ENCODE measurements at places on chromosomes 13 and 19. TPM values are rescaled to one million over a fixed set of nuclear protein-coding genes. Genes with fewer than 3 reads are reported as not detected.

Gene TNFRSF19
- 1.6 TPM for total RNA-seq

Gene CFD
- 179 TPM for total RNA-seq

Gene ZNF793
- total RNA-seq = 10.8 TPM

Gene PLA2G4C
- 4.8 TPM for total RNA-seq

Gene ZNF524
- total RNA-seq = 15.5 TPM

Gene MISP
- total RNA-seq = 1.1 TPM

- no peaks in the 10 kb centered on the region for H3K27me3 ChIP-seq
- H3K27ac ChIP-seq = no peak overlapping the region
- no peak for DNase-seq
- no peaks in the 10 kb centered on the region for H3K36me3 ChIP-seq
- H3K4me3 ChIP-seq = no peak overlapping the region
Measured at GRCh38 chr19:45162608-45163143, 1.9 kb upstream of the NKPD1 start.

GRCh38 chr13:51455532-51455931 is 2.7 kb upstream of the INTS6 start:
- no peak overlapping the region for H3K4me3 ChIP-seq
- no peak for DNase-seq
- H3K4me1 ChIP-seq = peaks cover 23% of the 10 kb centered on the region

DNA sequence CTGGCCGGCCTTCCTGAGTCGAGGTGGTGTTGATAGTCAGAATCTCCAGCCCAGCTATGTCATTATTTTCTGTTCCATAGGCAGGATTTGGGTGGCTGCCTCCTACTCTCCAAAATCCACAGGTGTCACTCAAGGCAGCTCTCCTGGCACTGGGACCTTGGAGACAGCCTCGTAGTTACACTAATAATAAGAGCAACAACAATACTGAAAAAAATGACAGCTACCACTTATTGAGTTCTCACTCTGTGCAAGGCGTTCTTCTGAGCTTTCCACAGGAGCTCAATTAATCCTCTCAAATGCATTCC is 12.2 kb upstream of the KLK12 start:
- H3K27me3 ChIP-seq = no peaks in the 10 kb centered on the region
- H3K4me3 ChIP-seq = no peak overlapping the region
- no peak overlapping the region for H3K27ac ChIP-seq
- no peak for DNase-seq
- no peaks in the 10 kb centered on the region for H3K4me1 ChIP-seq

- no peak overlapping the region for H3K27ac ChIP-seq
- H3K4me1 ChIP-seq = no peaks in the 10 kb centered on the region
- DNase-seq = no peak
- peaks cover 54% of the 10 kb centered on the region for H3K27me3 ChIP-seq
Measured at GRCh38 chr13:29362849-29363604, 232.5 kb downstream of the SLC7A1 start.

- H3K4me3 ChIP-seq = no peak overlapping the region
- H3K36me3 ChIP-seq = no peaks in the 10 kb centered on the region
- peaks cover 70% of the 10 kb centered on the region for H3K27me3 ChIP-seq
- no peak for DNase-seq
Measured at GRCh38 chr13:39232999-39233398, 194.7 kb downstream of the NHLRC3 start.

DNA sequence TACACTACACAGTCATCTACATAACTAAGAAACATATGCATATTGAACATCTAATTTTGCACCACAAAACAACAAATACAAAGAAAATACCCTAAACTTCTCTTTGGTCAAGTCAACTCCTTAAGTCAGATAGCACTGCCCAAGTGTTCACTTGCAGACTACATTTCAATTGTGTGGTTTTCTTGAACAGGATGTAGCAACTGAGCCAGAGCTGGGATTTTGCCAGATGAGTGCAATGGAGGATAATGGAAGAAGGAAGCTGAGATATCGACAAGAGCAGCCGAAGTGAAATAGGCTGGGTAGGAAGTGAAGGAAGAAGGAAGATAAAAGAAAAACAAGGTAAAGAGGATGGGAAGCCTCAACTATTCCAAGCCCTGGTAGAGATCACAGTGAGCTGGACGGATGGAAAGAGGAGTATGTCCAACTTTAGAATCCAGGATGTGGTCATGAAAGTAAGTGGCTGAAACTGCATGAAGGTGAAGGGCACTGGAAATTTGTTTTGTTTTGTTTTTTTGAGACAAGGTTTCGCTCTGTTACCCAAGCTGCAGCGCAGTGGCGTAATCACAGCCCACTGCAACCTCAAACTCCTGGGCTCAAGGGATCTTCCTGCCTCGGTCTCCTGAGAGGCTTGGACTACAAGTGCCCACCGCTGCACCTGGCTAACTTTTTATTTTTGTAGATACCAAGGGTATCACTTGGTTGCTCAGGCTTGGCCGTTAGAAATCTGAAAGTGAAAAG is 15.0 kb downstream of the NUFIP1 start:
- no peak overlapping the region for H3K4me3 ChIP-seq
- H3K36me3 ChIP-seq = peaks cover 12% of the 10 kb centered on the region
- H3K27ac ChIP-seq = no peak overlapping the region
- H3K4me1 ChIP-seq = peaks cover 4% of the 10 kb centered on the region
- H3K27me3 ChIP-seq = no peaks in the 10 kb centered on the region
- no peak for DNase-seq

DNA sequence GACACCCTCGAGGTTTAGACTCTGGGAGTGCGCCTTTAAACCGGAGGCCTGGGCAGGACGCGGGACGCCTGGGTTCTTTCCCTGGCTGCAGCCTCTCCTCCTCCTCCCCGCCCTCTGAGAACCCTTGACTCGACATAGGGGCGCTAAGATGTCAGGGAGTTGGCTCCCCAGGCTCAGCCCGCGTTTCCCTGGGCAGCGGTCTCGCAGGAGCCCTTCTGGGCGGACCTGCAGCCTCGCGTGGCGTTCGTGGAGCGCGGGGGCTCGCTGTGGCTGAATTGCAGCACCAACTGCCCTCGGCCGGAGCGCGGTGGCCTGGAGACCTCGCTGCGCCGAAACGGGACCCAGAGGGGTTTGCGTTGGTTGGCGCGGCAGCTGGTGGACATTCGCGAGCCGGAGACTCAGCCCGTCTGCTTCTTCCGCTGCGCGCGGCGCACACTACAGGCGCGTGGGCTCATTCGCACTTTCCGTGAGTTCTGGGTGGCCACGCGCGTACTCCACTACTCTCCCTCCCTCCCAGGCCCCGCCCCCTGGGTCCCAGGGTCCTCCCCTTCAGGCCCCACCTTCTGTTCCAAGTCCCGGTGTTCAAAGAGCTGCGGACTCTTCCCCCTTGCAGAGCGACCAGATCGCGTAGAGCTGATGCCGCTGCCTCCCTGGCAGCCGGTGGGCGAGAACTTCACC is 1.3 kb downstream of the ICAM5 start:
- H3K36me3 ChIP-seq = peaks cover 2% of the 10 kb centered on the region
- no peak overlapping the region for H3K27ac ChIP-seq
- peak; percentile 83 for DNase-seq
- H3K27me3 ChIP-seq = peaks cover 68% of the 10 kb centered on the region
- H3K4me1 ChIP-seq = peaks cover 52% of the 10 kb centered on the region

- H3K4me1 ChIP-seq = peaks cover 20% of the 10 kb centered on the region
- H3K27ac ChIP-seq = no peak overlapping the region
- DNase-seq = no peak
- H3K36me3 ChIP-seq = peaks cover 59% of the 10 kb centered on the region
- no peak overlapping the region for H3K4me3 ChIP-seq
Measured at GRCh38 chr13:77176350-77176749, 149.4 kb upstream of the FBXL3 start.

DNA sequence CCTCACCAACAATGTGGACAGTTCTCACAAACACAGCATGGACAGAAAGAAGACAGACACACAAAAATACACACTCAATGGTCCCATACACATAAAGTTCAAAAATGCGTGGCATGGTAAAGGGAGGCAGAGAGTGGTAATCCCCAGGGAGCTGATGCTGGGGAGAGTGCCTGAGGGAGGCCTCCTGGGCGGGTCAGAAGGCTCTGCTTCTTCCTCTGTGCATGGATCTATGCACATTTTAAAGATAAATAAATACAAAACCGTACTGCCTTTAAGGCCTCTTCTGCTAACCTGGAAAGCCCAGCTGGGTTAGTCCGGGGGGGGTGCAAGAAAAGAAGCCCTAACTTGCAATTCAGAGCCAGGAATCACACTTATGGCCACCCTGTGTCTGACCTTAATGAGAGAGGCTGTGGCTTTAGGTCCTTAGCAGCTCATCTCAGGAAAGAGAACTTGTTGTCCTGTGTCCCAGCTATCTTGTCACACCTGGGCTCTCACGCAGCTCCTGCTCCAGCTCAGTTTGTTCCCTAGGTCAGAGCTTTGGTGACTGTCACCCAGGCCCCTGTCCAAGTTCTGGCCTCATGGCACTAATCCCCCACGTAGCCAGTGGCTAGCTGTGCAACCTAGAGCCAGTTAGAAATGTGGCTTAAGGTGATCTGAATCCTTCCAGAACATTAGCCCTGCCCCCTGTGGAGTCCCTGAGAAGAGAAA is 28.5 kb downstream of the POP4 start:
- no peak for DNase-seq
- no peak overlapping the region for H3K27ac ChIP-seq
- no peaks in the 10 kb centered on the region for H3K27me3 ChIP-seq
- H3K4me3 ChIP-seq = no peak overlapping the region
- peaks cover 5% of the 10 kb centered on the region for H3K4me1 ChIP-seq
- no peaks in the 10 kb centered on the region for H3K36me3 ChIP-seq

DNA sequence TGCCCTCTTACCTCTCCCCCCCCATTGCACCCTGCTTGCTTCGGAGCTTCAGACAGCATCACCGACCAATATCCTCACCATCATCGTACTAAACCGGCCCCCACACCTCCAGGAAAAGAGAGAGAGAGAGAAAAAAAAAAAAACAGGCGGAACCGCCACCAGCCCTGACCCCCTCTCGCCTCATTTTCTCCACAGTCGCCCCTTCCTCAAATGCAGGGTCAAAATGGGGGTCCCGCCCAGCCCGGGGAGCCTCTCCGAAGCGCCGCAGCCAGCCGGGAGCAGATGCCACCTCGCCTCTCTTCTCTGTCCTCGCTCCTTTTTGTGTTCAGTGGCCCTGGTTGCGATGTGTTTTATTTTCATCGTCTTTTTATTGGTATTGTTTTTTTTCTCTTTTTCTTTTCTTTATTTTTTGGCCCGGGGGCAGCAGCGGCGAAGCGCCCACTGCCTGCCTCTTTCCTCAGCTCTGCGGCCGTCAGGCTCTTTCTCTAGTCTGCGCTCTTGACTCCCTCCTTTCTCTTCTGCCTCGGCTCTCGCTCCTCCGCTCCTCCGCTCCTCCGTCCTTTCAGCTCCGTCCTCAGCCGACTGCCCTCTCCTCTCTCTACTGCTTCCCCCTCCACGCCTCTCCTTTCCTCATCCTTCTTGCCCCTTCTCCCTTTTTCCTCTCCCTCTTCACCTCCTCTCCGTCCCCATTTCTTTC is 41.4 kb downstream of the DEDD2 start:
- H3K4me1 ChIP-seq = peaks cover 10% of the 10 kb centered on the region
- peaks cover 45% of the 10 kb centered on the region for H3K27me3 ChIP-seq
- no peak overlapping the region for H3K27ac ChIP-seq
- H3K4me3 ChIP-seq = peak overlapping the region; percentile 78
- no peaks in the 10 kb centered on the region for H3K36me3 ChIP-seq

GRCh38 chr19:35168196-35168595 is 13.7 kb downstream of the FXYD5 start:
- no peaks in the 10 kb centered on the region for H3K27me3 ChIP-seq
- H3K36me3 ChIP-seq = peaks cover 23% of the 10 kb centered on the region
- no peak overlapping the region for H3K27ac ChIP-seq

DNA sequence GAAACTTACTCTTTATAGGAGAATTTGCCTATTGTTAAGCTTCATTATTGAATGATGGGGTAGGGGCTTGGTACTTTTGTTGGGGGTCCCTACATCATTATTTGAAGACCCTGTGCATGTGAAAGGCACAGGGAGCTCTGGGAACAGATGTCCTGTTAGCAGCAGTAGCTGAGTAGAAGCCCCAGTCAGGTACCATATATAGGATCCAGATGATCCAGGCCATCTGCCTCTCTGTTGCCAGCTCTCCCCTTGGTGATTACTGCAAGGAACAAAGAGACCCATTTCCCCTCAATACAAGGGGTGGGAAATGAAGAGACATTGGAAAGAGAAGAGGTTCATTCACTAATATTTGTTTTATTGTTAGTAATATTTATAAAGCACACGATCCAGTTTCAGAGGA is 4.4 kb upstream of the MTMR6 start:
- peaks cover 2% of the 10 kb centered on the region for H3K4me1 ChIP-seq
- peaks cover 41% of the 10 kb centered on the region for H3K27me3 ChIP-seq
- DNase-seq = no peak

GRCh38 chr19:16293118-16294091 is 31.2 kb upstream of the KLF2 start:
- peak overlapping the region; percentile 86 for H3K27ac ChIP-seq
- peaks cover 14% of the 10 kb centered on the region for H3K4me1 ChIP-seq
- H3K36me3 ChIP-seq = no peaks in the 10 kb centered on the region
- DNase-seq = no peak

DNA sequence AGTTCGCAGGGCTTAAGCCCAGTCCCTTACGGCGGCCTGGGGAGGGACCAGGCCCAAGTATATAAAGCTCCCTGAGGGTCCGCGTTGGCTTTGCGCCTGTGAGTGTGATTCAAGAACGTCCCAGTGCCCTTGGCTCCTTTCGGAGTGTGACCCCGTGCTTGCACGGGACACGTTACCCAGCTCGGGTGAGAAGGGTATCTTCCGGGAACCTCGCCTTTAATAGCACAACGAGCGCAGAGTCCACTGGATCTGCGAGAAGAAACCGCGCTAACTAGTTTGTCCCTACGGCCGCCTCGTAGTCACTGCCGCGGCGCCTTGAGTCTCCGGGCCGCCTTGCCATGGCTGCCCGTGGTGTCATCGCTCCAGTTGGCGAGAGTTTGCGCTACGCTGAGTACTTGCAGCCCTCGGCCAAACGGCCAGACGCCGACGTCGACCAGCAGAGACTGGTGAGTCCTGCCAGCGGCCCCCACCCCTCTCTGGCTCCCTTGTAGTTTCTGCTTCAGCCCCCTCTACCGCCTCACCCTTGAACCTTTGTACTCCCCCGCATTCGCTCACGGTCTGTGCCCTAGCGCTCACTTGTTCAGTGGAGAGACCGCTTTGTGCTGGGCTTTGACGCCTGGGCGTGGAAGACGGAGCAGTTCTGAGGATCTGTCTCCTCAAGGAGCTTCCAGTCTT is at the start of gene DNAJC15:
DNAJC15 (plus strand) TSS at position 298 of the 675 bp plus-strand sequence; CDS start at position 339, 41 bp downstream.
- H3K4me1 ChIP-seq = peaks cover 50% of the 10 kb centered on the region
- H3K27ac ChIP-seq = peak within 1 kb of the TSS; percentile 99
- no peaks in the 10 kb centered on the region for H3K27me3 ChIP-seq
- peak; percentile 89 for DNase-seq
- peaks cover 13% of the 10 kb centered on the region for H3K36me3 ChIP-seq

- H3K36me3 ChIP-seq = no peaks in the 10 kb centered on the region
- H3K4me1 ChIP-seq = no peaks in the 10 kb centered on the region
- no peak for DNase-seq
- no peak overlapping the region for H3K4me3 ChIP-seq
- H3K27ac ChIP-seq = no peak overlapping the region
Measured at GRCh38 chr13:104701591-104701990, 1635.4 kb upstream of the SLC10A2 start.

GRCh38 chr13:28497143-28497876 is 2.4 kb upstream of the FLT1 start:
- no peaks in the 10 kb centered on the region for H3K36me3 ChIP-seq
- H3K27me3 ChIP-seq = peaks cover 21% of the 10 kb centered on the region
- no peak overlapping the region for H3K27ac ChIP-seq
- DNase-seq = no peak
- H3K4me1 ChIP-seq = peaks cover 18% of the 10 kb centered on the region
- no peak overlapping the region for H3K4me3 ChIP-seq

GRCh38 chr13:97540696-97541095 is 106.7 kb downstream of the RAP2A start:
- H3K4me1 ChIP-seq = peaks cover 9% of the 10 kb centered on the region
- DNase-seq = no peak
- H3K4me3 ChIP-seq = no peak overlapping the region
- no peak overlapping the region for H3K27ac ChIP-seq
- H3K27me3 ChIP-seq = no peaks in the 10 kb centered on the region
